ENCODE measurements at places on chromosomes 5 and 9.
A peak's percentile ranks its signal among the peaks of the same experiment; 100 is the strongest.

DNA sequence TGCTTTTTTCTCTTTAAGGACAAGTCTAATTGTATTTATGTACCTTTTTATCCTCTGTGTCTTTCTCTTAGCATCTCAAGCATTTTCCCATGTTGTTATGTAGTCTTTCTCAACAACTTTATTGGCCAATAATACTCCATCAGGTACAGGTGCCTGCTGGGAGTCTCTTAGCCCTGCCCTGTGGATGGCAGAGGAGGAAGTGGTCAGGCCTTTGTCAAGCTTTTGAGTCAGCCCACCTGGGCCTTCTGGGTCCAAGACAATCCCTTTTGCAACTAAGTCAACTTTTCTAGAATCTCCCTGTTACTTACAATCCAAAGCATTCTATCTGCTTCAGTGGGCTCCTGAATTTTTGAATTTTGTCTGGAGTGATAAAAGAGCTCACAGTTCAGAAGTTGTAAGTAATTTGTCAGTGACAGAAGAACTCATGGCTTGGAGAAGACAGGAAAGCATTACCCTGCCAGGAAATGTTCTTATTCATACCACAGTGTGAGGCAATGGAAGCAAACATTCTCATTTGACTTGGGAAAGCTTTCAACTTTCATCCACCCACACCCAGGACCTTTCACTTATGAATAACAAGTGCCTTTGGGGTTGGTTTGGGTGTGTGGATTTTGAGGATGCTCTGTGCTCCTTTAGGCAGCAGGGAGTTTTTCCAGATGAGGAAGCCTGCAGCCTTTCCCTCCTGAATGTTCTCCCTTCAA, 200.0 kb upstream of the S1PR3 start:
- no peak for DNase-seq

DNA sequence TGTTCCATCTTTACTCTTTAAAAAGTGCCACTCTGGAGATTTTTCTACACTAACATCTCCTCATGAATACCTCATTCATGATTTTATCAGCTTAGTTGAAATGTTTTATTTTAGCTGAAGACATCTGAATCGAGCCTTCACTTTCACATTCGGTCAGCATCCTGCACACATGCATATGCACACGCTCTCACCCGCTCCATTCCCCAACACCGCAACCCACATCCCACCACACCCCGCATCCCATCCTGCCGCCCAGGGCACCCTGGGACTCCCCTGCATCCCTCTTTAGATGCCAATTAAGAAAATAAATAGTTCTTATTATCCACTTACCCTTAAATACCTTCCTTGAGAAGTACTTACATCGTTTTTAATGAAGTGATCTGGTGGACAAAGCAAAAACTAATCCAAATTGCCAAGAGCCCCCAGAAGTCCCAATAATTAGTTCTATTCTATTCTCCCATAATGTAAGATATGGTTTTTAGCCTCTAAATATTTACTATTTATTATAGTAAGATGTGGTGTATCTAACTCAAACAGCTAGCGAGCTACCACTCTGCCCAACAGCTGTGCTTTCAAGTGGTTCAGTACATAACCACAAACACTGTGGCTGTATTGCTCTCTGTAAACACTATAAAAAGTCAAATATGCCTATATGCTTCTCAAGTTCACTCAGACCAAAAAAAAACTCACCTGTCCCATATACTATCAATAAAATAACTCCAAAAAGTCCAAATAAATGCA, 38.2 kb downstream of the GZMK start:
- DNase-seq: no peak

- DNase-seq: no peak
Observed at GRCh38 chr9:76571743-76572146, 112.8 kb downstream of the GCNT1 start.

DNA sequence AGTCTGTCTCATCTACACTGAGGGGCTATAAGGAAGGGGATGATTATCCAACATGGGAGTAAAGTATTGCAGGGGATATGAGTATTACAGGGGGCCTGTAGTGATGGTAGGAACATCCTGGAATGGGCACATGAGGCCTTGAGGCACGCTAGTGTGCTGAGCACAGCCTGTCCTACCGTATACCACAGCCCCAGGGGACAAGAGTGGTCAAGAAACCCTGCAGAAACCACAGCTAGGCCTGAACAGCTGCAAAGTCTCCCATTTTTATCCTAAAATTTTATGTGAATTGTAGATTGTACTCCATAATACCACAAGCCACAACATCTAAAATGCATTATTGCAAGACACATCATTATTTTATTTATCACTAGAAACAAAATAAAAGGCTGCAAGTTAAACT, 136.3 kb upstream of the ASTN2 start:
- no peak for DNase-seq

DNA sequence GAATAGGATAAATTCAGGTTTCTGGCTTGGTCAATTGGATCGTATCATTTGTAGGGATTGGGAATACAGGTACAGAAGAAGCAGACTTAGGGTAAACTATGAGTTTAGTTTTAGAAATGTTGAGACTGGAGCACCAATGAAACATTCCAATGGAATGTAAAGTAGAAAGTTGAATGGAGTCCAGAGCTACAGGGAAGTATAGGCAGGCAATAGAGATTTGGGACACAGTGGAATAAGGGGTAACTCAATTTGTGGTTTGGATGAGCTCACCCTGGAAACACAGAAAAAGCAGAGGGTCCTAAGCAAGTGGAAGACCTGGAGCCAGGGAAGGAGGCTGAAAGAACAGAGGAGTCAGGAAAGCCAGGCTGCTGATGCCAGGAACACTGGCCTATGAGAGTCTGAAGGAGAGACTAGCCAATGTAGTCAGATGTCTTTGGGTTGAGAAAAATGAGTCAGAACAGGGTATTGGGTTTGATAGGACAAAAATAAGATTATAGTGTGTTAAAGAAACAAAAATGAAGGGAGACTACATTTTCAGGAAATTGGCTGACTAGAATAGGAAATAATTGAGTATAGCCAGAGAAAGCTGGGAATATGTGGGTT, 72.8 kb downstream of the STARD4 start:
- no peak for DNase-seq

- no peak for DNase-seq
Observed at GRCh38 chr5:165457859-165458481, 1952.6 kb downstream of the MAT2B start.

DNA sequence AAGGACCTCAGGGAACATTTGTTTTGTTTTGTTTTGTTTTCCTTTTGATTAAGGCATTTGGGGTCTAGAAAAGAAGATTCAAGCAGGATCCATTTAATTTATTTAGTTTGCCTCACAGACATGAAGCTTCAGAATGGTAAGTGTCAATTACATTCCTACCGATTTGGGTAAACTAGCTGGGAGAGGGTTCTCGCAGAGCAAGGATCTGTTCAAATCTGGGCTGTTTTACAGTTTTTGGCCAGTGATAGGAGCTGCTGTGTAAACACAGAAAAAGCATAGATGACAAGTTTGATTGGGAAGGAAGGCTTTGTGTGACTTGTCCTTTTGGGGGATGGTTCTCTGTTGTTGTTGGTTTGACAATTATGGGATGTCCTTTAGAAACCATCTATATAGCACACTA, 470.3 kb upstream of the WWC1 start:
- DNase-seq: no peak

- peak; percentile 22 for DNase-seq
Observed at GRCh38 chr5:37888476-37888875, 48.6 kb upstream of the GDNF start.

DNA sequence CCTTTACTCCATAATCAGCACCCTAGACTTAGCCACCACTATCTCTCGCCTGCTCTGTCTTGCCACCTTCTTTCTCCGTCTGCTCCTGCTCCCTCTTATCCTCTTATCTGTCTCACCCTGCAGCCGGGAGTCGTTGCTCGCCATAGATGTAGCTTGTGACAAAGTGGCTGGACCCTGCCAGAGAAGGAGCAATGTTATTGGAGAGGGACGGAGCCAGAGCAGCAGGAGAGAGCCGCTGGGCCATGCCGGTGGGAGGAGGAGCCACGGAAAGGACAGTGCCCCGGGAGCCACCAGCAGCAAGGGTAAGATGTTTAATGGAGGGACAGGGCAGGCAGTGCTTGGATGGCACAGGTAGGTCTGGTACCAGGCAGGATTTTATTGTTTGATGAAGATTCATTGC, 137.3 kb downstream of the SEC61B start:
- DNase-seq: no peak

- no peak for DNase-seq
Observed at GRCh38 chr5:122902263-122902662, 56.9 kb downstream of the SNX24 start.

GRCh38 chr5:56161439-56161823, 71.7 kb downstream of the ANKRD55 start:
- no peak for DNase-seq

Measured in adrenal gland (tissue), 19 donors.